ENCODE measurements at places on chromosomes 12 and 14.

- DNase-seq = no peak
Observed at GRCh38 chr14:41900644-41901043, 294.0 kb downstream of the LRFN5 start.

DNA sequence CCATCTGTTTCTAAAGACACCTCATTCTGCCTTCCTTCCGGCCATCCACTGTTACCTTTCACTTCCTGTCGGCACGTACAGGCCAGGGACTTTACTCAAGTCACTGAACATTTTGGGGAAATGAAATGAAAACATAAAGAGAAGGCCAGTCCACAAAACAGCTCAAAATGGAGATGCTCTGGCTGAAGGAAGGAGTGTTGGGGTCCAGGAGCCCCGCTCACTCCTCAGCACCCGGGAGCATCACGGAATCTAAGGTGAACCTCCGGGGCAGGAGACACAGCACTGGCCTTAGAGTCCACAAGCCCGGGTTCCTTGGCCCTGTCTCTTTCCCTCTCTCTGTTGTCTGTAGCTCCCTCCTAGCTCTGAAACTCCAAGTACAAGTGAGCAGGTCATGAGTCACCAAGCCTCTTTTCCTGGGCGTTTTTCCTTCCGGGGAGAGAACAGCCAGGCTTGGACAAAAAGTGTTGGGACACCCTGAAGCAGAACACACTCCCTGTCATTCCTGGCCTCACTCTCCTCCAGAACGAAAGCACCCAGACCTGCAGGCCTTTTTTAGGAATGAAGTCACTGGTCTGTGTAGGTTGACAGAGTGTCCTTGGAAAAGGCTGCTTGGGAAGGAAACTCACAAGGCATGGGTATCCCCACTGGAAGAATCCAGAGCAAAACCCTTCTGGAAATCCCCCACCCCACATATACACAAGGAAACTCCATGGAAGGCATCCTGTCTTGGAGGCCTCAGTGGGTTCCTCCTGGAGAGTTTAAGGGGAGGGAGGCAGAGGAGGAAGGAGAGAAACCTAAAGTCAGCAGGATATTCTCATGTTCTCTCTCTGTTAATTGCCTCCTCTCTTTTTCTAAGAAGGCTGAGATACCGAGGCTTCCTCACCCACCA lies 245.3 kb downstream of the ZFP36L1 start:
- DNase-seq = peak; percentile 79

DNA sequence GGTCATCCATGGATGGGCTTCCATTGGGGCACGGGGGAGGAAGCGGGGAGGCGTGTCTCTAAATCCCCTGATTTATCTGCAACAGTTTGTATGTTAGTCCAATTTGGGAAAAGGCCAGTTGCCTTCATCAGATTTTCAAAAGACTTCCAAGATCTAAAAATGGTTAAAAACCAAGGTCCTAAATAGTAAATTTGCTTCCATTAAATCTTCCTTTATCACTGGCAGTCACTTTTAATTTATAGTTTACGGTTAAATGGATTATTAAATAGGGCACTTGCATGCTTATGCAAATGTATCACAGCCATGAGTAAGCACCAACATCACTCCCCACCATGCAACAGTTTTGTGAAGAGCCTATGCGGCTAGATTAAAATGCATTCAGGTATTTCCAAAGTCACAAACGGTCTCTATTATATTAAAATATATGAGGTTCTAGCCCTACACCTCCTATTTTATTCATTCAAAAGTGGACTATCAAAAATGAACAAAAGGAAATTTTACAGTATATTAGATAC lies 108.2 kb upstream of the GPHB5 start:
- no peak for DNase-seq

DNA sequence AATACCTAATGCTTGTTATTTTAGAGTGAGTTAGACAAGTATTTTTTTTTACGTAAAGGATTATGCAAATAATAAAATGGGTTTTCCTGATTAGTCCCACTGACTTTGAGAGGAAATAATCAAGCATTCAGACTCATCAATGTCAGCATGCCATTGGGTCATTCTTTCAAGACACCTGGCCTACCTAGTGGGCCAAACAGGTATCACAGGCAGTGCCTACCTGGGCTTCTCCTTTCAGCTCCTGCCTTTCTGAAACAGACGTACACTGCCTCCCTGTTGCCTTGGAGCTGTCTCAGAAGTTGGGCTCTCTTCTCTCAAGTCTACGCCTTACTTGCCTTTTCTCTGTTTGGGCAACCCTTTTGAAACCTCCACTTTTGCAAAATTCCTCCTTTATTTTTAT lies 545.6 kb downstream of the SNAPC1 start:
- no peak for DNase-seq

DNA sequence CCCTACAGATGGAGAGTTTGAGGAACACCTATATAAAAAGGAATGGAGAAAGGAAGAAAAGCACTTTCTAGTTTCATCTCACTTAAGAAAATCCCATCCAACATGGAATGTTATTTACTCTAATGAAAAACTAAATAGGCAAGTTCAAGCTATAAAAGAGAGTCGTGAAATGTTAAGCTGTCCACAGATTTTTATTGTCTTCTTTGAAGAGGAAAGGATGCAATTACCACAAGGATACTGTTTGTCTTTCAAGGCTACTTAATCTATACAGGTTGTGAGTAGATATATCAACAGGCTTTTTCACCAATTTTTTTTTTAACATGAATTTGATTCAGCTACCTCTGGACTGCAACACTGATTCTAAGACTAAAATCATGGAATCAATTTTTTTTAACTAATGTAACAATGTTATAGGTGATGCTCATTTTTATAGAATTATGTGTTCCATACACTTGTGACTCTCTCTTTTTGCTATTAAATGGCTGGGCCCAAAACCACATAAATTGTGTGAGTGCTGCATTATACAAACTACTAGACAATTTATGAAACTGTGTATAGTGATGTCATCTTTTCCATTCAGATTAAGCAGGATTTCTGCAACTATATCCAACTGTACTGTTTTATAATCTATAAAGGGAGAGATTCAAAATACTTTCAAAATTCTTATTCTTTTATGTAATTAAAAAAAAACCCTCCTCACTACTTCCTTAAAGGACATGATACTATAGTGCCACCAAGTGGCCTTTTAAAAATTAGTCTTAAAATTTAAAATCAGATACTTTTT lies 26.8 kb upstream of the BMAL2 start:
- no peak for DNase-seq

DNA sequence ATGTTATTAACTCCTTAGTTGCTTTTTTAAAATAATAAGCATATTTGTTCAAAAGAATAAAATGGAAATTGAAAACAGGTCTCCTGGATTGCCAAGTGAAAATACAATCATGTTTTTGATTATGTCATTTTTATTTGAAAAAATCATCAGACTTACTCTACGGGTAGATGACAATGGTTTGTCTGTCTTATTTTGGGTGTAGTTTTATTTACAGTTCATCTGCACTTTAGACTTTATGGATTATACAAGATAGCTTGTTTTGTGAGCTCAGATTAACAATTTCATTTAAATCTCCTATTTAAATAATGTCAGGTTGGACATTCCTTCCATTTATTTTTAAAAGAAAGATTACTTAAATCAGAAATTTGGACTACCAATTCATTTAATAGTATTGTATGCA lies 14.8 kb downstream of the TMEM260 start:
- no peak for DNase-seq

DNA sequence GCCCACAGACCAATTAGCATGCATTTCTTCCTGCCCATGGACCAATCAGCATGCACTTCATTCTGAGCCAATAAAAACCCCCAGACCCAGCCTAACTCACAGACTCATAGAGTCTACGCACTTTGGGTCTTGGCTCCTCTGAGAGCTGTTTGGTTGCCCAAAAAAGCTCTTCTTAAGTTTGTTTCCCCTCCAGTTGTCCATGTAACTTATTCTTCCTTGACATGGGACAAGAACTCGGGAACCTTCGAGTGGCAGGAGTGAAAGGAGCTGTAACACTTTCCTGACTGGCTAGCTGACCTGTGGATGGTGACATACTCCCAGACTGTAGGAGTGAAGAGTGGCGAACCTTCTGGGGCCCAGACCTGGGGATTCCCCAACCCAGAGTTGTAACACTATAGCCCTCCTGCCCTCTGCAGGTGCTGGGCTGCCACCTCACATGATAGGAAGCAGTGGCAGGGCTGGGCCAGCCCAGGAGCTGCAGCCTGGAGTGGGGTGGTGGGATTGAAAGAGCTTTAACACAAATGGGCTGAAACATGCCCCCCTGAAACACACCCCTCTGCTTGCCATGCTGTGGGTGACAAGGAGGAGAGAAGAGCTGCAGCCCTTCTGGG lies 4.4 kb upstream of the BTBD7 start:
- no peak for DNase-seq

DNA sequence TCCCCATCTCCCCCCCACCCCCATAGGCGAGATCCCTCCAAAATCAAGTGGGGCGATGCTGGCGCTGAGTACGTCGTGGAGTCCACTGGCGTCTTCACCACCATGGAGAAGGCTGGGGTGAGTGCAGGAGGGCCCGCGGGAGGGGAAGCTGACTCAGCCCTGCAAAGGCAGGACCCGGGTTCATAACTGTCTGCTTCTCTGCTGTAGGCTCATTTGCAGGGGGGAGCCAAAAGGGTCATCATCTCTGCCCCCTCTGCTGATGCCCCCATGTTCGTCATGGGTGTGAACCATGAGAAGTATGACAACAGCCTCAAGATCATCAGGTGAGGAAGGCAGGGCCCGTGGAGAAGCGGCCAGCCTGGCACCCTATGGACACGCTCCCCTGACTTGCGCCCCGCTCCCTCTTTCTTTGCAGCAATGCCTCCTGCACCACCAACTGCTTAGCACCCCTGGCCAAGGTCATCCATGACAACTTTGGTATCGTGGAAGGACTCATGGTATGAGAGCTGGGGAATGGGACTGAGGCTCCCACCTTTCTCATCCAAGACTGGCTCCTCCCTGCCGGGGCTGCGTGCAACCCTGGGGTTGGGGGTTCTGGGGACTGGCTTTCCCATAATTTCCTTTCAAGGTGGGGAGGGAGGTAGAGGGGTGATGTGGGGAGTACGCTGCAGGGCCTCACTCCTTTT lies 2.7 kb downstream of the GAPDH start:
- DNase-seq = no peak

DNA sequence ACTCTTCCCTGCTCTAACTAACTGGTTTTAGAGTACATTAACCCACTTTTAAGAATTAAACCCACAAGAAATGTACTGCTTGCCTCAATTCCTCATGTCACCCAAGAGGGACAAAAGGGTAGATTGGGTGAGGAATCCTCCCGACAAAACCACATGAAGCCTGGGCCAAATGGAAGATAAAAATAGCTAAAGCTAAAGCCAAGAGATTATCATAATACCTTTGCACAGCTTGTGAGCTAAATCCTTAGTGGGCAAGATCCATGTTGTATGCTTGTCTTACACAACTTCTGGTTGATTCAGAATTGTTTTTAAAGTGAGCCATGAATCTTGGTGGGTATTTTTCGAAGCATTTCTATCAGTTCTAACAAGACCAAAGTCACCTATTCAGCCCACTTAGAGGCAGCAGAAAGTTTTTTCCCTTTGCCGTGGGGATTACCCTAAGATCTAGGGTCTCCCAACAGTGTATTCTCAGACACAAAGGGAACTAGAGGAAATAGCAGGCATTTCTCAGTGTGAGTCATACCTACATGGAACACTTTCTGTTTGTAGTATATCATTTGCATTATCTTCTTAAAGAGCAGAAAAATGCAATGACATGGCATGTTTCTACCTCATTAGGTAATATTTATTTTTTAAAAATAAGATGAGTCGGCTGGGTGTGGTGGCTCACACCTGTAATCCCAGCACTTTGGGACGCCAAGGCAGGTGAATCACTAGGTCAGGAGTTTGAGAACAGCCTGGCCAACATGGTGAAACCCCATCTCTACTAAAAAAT lies 616.6 kb downstream of the KCNH5 start:
- DNase-seq = no peak

DNA sequence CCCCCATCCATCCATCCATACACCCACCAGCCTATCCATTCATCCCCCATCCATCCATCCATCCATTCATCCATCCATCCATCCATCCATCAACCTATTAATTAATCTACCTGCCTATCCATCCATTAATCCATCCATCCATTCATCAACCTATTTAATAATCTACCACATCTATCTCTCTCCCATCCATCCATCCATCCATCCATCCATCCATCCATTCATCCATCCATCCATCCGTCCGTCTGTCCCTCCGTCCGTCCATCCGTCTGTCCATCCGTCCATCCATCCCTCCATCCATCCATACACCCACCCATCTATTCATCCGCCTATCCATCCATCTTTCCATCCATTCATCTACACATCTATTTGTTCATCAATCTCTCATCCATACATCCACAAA lies 205.3 kb downstream of the VRK1 start:
- no peak for DNase-seq

DNA sequence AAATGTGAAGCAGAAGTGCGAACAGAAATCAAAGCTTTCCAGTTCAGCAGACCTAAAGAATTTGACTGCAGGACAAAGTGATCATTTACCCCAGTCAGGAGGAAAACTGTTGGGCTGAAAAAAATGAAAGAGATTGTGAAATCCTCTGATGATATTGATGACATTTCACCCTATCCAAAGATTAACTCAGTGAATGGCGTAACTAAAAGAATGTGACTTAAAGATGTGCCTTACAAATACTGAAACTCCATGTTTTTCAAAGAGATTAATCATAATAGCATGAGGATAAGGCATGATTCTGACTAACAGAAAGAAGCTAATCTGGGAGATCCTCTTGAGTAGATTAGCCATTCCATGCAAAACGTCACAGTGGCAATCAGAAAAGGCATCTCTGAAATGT lies 225.6 kb downstream of the DUSP6 start:
- DNase-seq = no peak

DNA sequence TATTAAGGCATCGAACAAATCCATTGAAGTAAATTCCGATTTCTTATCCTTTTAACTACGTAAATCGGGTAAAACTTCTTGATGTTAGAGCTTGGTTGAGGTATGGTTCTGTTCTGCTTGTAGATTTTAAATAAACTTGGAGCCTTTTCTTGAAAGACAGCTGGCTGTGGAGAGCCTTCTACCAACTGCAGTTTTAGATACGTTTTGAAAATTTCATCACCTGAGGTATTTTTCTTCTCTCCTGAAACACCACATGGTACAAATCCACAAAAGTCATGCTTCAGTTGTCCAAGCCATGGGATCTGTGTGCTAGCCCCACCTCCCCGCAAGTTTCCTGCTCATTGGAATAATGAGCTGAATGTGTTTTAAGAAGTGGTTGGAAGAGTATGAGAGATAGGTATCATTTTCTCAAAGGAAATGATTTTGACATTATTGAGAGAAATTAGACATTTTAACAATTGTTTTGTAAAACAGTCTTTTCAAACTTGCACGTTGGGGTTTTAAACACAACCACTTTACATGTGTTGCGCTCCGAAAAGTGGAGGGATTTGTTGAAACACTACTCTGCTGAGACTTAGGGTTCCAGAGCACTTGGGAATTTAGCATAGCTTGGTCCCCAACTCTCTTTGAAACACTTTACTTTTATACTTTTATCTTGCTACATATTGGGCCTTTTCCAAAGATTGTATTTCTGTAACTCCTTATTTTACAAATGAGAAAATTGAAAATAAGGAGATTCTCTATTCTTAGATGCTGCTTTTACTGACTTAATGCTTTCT lies 1.4 kb downstream of the PPM1A start:
- DNase-seq = peak; percentile 51

GRCh38 chr12:65803251-65803650 lies 21.0 kb upstream of the HMGA2 start:
- DNase-seq = no peak

Data from stomach (tissue), 19 donors.